Breast epithelium (tissue), 4 donors: ENCODE measurements at places on chromosomes 5 and 9. TPM values are rescaled to one million over a fixed set of nuclear protein-coding genes. Genes with fewer than 3 reads are reported as not detected.

- DNase-seq, result no peak
Observed at GRCh38 chr5:154784856-154785255, 29.7 kb downstream of the LARP1 start.

DNA sequence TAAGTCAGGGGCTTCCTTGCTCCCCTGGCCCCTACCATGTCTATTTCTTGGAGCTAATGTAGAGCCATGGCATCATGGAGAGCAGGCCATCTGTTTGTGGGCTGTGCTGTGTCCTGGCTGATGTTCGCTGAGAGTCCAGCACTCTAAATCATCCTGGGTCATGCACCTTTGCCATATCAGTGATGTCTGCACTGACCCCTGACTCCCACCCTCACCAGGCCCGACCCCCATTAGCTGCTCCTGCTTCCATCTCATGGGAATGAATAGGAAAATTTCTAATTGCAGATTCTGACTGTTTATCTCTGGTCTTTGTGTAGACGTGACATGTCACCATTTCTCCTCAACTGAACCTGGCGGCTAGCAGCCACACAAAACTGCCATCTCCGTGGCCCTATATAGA, 236.9 kb downstream of the NSG2 start:
- DNase-seq, result no peak

GRCh38 chr9:88460587-88461332, 72.5 kb downstream of the SPIN1 start:
- DNase-seq, result no peak

- no peak for DNase-seq
Observed at GRCh38 chr9:82457298-82457697, 468.7 kb downstream of the SPATA31D1 start.

GRCh38 chr5:156819967-156820581, 30.0 kb upstream of the PPP1R2B start:
- DNase-seq, result no peak

The C9orf43 gene
- 1.6 TPM for total RNA-seq

DNA sequence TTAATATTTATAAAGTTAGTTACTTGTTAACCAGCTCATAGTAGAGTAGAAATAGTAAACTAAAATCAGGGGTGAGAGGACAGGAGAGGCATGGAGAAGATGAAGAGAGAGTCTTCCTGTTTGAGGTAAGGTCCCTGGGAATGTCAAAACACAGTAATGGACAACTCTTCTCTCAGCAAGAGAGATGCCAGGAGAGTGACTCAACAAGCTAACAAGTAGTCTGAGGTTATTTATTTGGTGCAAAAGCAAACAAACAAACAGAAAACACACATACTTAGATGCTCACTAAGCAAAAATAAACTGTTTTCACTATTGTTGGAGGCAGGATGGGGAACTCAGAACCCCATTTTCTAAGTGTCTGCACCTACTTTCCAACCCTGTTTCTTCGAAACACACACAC, 333.2 kb upstream of the RFX3 start:
- no peak for DNase-seq

DNA sequence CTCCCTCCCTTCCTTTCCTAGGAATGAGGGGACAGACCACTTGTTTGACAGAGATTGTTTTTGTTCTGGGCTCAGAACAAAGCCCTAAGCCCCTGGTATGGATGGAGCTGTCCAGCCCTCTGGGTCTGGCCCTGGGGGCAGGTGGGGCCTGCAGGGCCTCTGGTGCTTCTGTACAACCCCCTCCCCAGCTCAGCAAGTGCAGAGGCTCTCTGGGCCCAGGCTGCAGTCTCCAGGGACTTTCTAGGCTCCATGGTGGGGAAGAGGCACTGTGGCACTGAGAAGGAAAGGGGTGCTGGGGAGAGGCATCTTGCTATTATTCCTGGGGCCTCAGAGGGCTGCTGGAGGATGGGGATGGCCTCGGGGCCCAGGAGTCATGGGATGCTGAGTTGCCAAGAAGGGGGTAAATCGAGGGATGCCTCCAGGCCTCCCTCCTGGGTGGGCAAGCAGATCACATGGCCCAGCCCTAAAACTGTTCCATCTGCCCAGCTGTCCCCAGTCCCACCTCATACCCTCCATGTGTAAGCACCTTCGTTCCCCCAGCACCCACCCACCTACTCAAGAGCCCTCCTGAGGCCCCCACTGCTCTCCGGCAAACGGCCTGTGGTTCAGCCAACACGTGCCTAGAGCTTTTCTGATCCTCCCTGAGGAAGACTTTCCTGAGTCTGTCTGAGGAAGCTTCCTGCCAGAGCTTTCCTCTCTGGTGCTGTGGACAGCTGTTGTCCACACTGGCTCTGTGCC, 225.7 kb downstream of the CACNA1B start:
- DNase-seq, result peak; percentile 5

The OLFM1 gene
- 17.4 TPM for total RNA-seq

GRCh38 chr5:37787742-37788141, 52.1 kb downstream of the GDNF start:
- DNase-seq, result no peak

GRCh38 chr5:174920906-174921550, 196.6 kb downstream of the MSX2 start:
- no peak for DNase-seq

The SLC6A18 gene
- not detected for total RNA-seq

The ORM1 gene
- total RNA-seq, result 8.3 TPM

GRCh38 chr9:101172616-101173015, 144.1 kb downstream of the PLPPR1 start:
- no peak for DNase-seq

The TMEFF1 gene
- total RNA-seq, result 0.66 TPM

GRCh38 chr9:15743512-15743911, 190.7 kb downstream of the CCDC171 start:
- no peak for DNase-seq

- DNase-seq, result no peak
Observed at GRCh38 chr5:50969151-50970031, 303.0 kb downstream of the PARP8 start.

DNA sequence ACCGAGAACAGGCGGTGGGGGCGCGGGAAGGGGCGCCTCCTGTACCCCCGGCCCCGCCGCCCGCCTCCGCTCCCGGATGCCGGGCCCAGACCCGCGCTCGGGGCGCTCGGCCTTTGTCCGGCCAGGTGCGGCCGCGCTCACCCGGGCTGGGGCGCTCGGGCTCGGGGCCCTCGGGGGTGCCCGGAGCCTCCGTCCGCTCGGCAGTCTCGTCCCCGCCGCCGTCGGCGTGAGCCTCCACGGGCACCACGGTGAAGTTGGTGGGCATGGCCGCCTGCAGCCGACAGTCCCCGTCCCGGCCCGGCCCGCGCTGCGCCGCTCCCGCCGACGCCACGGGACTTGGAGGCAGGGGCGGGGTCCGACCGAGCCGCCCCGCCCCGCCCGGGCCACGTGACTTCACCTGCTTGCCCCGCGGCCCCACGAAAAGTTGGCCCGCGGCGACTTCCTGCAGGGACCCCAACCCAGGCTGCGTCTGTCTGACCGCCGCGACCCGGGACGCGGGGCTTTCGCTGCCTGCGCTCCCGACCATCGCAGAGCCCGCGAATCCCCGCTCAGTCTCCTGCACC, at the start of gene SLC12A7:
Gene SLC12A7, minus strand, starts transcription at position 337 of the 563 bp plus-strand sequence. Its CDS starts 72 bp downstream, at position 265.
- DNase-seq, result peak; percentile 37

DNA sequence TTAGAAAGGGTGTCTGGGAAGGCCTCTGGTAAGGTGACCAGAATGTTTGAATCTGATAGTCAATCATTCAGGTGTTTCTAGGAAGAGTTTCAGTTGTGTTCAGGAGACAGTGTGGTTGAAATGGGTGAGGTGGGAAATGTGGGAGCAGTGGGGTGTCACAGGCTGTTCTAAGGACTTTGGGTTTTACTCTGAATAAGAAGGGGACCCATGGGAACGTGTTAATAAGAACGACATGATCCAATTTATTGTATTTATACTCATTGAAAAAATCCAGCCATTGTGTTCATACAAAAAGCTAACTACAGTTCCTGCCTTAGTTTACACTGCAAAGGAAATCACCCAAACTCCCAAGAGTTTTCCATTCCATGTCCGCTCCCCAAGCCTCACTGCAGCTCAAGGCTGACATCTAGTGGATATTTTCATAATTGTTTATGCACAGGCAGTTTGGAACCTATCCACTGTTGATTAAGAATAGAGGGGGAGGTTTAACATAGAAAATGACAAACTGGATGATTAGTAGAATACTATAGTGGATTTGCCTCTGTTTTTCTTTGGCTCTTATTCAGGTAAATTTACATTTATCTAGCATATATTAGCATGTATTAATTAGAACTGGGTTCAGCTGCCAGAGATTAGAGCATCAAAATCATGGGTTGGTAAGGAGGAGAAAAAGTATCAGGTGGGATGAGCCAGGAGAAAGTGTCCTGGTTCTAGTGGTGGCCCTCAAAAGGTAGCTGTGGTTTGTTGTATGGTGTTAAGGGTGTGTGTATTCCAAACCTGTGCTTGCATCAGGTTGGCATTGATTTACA, 17.7 kb downstream of the CAVIN4 start:
- DNase-seq, result no peak

- no peak for DNase-seq
Observed at GRCh38 chr5:110040178-110040577, 350.5 kb downstream of the MAN2A1 start.

- no peak for DNase-seq
Observed at GRCh38 chr5:150627731-150628545, 12.5 kb upstream of the SYNPO start.

- no peak for DNase-seq
Observed at GRCh38 chr5:142233083-142234032, 91.5 kb downstream of the SPRY4 start.

DNA sequence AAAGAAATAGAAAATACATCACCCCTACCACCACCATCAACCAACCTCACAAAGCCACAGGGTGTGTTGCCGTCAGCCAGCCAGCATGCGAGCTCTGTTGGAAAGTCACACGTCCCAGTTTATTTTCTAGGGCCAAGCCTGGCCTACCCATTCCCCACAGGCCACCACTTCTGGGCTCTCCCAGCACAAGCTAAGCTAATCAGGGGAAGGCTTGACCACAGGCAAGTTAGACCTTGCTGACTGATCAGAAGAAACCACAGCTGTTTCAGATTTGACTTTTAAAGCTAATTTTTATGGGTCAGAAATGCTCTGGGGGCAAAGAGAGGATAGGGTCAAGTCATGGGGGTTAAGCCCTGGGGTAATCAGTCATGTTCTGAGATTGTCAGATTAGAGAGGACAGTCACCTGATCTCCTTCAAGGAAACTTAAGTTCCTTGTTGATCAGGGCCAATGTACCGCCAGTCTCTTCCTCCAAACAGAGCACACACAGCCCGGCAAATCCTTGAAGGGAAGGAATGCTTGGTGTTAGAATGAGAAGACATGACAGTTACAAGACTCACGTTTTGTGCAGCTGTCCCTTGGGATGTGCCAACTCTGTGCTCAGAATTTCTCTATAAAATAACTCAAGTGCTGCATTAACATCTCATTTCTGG, 7.6 kb downstream of the SHB start:
- DNase-seq, result no peak

The SLC45A2 gene
- total RNA-seq, result not detected
